ENCODE measurements at places on chromosomes 1 and 21.

- DNase-seq = no peak
Measured at GRCh38 chr1:53512807-53513755, 53.9 kb downstream of the DMRTB1 start.

- no peak for DNase-seq
Measured at GRCh38 chr1:182955596-182956588, 2.9 kb upstream of the SHCBP1L start.

DNA sequence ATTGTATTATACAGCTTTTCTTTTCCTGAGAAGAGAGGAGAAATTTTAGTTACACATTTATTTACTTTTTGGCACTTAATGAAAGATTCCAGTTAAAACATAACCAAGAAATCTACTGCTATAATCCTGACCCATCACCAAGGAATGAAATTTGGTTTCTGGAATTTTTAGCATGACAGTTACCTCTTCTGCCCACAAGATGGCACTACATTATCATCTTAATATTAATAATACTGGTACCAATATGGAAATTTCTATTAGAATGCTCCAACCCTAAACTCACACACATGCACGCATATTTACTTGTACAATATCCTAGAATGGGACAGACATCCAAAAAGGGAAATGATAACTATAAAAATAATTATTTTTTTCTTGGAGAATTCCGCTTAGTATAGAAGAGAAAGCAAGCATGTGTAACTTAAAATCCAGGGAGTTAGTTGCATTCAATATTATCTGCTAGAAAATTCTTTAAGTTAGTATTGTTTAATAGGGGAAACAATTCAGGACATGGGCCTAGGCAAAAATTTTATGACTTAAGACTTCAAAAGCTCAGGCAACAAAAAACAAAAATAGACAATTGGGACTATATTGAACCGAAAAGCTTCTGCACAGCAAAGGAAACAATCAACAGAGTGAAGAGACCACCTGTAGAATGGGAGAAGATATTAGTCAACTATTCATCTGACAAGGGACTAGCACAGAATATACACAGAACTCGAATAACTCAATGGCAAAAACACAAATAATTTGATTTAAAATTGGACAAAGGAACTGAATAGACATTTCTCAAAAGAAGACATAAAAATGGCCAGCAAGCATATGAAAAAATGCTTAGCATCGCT lies 37.4 kb downstream of the MAP3K21 start:
- no peak for DNase-seq

DNA sequence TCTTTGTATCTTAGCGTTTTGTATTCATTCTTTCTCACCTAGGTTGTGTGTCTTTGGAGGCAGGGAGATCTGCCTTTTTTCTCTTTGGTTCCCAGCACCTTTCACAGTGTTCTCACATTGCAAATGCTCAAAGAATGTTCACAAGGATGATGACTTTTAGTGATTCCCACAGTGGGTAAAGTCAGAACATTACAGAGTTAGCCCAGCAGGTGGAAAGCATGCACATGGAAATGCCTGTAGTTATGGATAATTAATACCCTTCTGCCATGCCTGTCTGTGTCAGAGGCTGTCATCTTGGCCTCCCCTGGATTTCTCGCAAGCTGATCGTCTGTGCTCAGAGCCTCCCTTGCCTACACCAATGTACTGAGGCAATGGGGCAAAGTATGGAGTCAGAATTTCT lies 458.9 kb downstream of the LMO4 start:
- no peak for DNase-seq

GRCh38 chr1:58017641-58018040 lies 528.9 kb downstream of the OMA1 start:
- DNase-seq = no peak

DNA sequence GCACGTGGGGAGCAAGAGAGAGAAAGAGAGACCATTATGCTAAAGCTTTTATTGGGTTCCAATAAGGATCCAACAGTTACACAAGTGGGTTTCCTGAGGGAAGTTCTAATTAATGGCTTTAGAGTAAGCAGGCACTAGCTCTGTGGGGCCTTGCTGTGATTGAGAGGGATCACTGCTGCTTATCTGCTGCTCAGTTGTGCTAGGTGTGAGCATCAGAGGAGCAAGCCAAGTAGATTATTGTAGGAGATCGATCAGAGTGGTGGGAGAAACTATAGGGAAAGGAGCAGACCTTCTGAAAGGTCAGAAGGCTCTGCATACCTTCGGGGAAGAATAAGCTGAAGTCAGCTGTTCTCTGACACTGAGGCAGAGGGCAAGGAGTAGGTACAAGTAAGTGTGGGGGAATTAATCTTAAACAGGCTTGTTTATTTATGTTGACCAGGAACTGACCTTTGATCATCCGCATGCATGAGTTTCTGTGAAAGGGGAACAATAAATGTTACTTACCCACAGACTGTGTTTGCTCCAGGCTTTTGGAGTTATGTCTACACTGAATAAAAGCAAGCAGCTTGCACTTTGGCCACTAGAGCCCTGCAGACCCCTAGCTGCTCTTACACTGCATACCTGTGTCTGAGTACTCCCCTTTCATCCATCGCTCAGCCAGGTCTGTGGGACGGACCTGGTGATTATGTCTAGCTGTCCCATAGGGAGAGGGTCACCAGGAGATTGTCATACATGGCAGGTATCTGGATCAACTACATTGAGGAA lies 89.7 kb downstream of the TNNI3K start:
- DNase-seq = no peak

GRCh38 chr1:93155335-93155734 lies 24.9 kb downstream of the TMED5 start:
- no peak for DNase-seq

GRCh38 chr1:18945401-18945849 lies 11.1 kb downstream of the IFFO2 start:
- DNase-seq = no peak

DNA sequence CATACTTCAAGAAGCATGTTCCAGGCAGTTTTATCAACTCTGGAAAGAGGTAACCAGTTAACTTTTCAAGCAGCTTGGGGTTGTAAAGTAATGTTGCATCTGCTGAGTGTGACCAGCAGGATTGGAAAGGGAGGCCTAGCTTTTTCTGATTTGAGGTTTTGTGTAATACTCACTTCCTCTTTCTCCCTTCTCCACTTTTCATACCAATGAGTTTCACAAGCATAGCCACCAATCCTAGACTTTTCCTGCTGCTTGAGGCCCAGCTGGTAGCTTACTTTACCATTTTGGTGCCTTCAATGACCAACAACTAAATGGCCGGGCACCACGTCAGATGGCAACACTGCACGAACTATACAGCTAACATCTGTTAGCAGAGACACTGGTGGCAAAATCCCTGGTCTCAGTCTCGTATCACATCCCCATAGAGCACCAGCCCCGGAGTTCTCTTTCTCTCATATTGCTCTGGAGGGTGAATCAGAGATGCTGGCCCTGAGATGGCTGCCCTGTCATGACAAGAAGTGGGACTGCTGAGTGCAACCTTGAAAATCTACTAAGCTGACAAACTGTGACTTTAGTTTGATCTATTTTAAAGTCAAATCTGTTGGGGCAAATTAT lies 14.8 kb upstream of the GPR88 start:
- no peak for DNase-seq

- DNase-seq = no peak
Measured at GRCh38 chr1:29830383-29830782, 594.1 kb downstream of the PTPRU start.

GRCh38 chr1:226679853-226680516 lies 59.1 kb downstream of the ITPKB start:
- DNase-seq = peak; percentile 61

- no peak for DNase-seq
Measured at GRCh38 chr1:43061757-43062156, 103.1 kb upstream of the SLC2A1 start.

- no peak for DNase-seq
Measured at GRCh38 chr1:107343601-107344000, 202.8 kb downstream of the NTNG1 start.

Measured in amygdala (tissue), 56 donors.